Right lung (tissue), 10 donors: ENCODE measurements at places on chromosomes 7 and 10.

GRCh38 chr7:130441408-130441869, 623 bp upstream of the CEP41 start:
- DNase-seq: no peak

DNA sequence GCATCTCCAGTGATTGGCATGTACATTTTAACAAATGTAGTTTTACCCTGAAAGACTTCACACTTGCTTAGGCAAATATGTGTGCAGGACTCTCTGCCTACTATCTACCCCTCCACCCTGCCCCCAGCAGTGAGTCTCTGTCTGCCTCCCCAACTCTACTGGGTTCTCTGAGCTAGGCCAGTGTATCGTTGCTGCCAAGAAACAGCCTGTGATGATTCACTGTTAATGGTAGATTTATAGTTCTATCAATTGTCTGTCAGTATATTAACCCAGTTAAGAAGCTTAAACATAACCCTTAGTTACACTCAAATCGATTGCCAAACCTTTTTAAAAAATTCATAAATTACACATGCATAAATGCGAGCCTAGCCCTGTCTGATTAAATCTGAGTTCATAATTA, 137.0 kb downstream of the SND1 start:
- DNase-seq: no peak

DNA sequence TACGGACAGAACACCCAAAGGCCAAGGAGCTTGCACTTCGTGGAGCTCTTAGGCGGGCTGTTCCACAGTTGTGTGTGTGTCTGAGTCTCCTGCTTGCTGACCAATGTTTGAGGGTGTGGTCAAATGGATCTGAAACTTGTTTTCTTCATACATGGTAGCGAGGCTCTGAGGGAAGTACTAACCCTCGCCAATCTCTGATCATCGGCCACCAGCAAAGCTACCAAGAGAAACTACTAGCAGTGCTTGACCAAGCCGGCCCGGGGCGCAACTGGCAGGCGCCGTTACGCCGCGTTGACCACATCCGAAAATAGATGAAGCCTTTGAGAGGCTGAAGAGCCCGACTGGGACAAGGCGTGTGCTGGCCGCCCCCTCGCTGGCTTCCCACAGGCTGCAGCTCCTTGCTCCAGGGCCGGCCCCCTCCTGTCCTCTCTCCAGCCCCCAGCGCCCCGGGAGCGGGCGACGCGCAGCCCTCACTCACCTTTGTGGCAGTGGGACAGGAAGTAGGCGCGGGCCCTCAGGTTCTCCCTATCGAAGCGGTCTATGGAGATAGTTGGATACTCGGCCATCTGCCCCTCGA, 384 bp downstream of the DCLRE1C start:
- no peak for DNase-seq

DNA sequence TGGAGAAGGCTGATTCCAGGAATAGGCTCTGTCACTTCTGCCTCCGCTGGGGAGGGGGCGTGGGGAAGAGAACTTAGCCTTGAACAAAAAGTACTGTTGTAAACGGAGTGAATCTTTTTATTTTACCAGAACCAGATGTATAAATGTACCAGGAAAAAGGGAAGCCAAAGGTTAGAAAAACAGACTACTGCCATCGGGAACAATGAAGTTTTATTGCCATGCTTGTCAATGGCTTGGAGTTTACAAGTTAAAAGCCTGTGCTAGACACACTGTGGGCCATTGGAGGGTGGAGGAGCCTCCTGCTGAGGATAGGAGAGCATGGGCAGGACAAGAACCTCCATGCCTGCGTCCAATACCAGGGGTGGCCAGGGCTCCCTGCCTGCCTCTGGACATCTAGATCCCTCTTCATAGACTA, 161.7 kb upstream of the LYZL2 start:
- DNase-seq: no peak

DNA sequence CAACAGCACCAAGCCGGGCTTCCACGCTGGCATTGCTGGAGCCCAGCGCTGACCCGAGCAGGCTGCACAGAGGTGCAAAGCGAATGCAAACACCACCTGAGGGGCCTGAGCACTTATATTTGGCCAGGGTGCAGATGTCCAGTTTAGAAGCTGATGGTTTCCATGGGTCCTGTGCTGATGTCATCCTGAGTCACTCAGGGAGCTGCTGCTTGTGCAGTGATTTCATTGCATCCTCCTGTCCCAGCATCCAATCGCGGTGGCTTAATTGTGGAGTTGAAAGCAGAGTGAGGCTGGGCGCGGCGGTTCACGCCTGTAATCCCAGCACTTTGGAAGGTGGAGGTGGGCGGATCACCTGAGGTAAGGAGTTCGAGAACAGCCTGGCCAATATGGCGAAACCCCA, 410.2 kb upstream of the KLF6 start:
- DNase-seq: no peak

- no peak for DNase-seq
Measured at GRCh38 chr10:5595591-5595990, 70.8 kb downstream of the ASB13 start.
